ENCODE measurements at places on chromosomes 12 and 14.
A peak's percentile ranks its signal among the peaks of the same experiment; 100 is the strongest.

- no peak for DNase-seq
Measured at GRCh38 chr12:51840966-51841365, 7.6 kb downstream of the FIGNL2 start.

DNA sequence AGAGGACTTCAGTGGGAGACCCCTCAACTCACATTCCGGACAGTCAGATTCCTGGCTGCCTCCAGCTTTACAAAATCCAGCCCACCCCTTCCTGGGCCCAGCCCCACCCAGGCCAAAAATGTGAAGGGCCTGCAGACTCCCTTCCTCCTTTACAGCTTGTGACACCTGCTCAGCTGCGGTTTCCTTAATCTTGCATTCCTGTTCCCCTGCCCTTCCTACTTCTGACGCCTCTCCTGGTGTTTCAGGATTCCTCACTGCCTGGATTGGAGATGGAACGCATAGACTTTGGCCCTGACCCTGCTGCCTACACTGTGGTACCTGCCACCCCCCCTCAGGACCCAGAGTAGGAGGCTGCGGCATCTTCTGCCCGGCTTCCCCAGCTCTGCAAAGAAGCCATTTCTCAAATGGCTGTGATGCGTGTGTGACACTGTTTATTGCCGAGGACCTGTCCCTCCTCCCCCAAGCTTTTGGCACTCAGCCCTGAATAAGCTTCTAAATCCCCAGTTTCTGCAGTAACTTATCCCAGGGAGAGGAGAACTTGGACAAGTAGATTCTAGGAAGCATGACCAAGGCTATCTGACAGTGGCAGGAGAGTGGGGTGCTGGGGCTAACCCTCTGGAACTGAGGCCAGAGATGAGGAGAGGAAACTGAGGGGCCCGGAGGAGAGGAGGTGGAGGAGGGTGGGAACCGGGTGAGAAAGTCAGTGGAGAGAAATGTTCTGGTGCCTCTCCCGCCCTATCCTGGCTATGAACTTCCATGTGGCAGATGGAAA, 24.9 kb upstream of the BCDIN3D start:
- DNase-seq = no peak

DNA sequence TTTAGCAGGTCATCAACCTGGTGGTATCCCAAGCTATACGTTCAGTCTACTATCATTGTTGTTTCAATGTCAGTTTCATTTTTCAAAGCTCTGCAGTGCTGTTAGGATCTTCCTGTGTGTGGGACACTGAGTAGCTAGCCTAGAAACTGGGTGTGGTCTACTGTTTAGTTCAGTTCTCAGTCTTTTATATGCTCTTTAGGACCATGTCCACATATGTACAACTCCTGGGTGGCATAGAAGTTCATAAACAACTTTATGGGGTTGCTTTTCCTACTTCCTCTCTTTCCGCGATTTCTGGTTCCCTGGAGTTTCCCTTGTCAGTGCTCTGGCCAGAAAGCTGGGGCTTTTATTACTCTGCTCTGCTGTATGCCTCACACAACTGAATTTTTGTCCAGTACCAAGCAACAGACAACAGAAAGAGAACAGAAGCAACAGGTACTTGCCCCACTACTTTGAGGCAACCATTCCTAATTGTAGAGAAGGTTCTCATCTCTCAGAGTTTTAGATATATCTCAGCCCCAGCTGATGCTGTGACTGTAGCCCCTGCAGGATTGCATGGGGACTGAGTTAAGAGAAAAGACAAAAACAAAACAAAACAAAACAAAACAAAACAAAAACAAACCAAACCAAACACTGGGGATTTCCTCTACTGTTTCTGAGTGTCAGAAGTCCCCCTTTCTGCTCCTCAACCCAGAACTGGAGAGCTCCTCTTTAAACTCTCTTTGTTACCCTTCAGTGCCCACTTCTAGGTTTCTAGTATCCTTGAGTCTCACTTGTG, 30.3 kb downstream of the MIS18BP1 start:
- no peak for DNase-seq

- no peak for DNase-seq
Measured at GRCh38 chr12:53045696-53046045, 4.2 kb upstream of the TNS2 start.

DNA sequence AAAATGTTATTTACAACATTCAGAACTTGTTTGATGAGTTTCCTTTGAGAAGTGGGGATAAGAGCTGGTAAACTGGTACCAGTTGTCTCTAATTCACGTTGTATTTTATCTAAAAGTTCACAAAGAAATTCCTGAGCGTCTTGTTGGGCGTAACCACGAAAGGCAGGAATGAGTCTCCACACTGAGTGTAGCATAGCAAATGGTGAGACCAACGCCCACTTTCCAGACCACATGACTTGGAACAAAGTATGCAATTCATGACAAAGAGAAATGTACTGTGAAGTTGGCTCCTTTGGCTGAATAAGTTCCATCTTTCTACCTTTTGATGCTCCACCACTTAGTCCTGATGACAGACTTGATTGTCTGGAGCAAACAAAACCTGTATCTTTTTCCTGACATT, 18.4 kb downstream of the USP44 start:
- no peak for DNase-seq

DNA sequence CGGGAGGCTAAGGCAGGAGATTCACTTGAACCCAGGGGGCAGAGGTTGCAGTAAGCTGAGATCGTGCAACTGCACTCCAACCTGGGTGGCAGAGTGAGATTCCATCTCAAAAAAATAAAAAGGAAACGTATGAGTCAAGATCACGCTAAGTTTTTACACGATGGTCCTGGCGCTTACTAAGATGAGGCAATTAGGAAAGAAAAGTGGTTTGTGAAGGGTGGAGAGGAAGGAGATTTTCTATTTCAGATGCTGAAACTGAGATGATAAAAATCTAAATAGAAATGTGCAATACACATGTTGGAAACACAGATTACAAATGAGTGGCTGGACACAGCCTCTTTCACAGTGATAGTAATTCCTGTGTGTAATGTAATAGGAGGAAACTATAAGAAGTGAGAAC, 63.2 kb downstream of the KDM5A start:
- DNase-seq = no peak

DNA sequence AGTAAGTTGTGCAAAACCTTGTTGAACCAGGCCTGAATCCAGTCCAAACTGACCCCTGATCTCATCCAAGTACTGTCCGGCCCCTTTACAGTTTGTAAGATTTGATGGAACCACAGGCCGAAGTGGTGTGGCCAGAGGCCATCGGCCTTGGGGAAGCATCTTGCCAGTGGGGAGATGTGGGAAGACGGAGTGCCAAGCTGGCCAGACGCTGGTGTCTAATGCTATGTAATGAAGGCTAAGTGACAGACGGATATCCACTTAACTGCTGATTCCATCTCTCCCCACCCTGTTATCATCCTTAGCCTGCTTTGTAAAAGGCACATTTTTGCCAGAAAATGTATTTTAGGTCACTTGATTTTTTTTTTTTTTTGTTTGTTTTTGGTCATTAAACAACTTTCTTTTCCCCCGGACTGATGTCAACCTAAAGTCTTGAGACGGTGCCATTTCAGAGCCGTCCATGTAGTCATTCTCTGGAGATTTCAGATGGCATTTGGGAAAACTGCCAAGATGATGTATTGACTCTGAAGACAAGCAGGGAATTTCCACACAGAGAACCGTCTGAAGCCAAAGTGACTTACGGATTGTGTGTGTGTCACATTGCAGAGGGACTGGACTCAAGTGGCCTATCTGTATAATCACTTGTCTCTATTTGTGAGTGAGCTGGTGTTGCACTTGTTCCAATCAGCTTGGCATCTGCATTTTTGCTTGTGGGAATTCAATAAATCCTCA, 86.5 kb upstream of the MANSC4 start:
- DNase-seq = no peak

DNA sequence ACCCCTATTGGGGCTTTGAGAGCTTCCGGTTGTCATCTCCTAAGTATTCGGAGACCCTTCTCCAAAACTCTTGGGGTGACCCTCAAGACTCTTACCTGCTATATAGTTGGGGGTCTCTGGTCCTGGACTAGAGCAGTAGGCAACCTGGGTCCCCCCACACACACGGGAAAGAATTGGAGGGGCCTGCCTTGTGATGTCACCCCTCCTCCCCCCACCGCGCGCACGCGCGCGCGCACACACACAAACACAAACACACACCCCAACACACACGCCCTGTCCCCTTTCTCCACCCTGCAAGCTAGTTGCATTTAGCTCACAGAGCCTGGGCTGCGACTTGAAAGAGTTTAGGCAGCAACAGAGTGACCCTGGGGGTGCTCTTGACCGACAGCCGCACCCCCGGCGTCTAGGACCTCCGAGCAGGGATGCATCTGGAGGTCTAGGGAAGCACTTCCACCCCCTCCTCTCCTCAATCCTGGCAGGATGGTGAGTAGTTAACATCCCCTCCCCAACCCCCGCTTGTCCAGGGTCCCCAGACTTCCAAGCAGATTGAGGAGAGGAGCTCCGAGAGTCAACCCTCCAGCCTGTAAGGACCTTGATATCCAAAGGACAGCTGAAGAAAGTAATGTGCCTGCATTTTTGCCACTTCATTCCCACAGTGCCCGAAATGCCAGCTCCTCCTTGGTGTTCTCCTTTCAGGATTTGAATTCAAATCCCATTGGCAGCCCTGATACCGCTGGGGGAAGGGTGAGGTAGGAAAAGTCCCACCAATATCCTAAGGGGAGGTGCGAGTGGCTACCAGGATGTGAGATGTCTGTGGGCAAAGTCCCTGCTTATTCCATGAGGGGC, 1.4 kb upstream of the DNAJC14 start:
- DNase-seq = peak; percentile 20

GRCh38 chr12:55847033-55847432, 4.3 kb upstream of the MMP19 start:
- no peak for DNase-seq

DNA sequence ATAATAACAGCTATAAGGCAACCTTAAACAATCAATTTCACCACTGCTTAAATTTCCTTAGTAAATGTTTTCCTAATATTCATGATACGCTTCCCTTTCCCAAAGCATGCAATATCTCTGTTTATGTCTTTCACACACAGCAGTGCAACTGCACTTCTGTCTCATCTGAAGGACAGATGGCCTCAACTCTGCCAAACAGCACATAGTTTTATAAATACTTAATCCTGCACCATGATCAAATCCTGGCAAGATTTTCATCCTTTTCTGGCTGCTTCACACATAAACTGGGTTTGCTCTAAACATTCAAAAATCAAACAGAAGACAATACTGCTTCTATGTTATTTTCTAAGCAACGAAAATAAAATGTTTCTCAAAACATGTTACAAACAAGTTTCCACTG, 266.3 kb downstream of the ITPR2 start:
- no peak for DNase-seq

DNA sequence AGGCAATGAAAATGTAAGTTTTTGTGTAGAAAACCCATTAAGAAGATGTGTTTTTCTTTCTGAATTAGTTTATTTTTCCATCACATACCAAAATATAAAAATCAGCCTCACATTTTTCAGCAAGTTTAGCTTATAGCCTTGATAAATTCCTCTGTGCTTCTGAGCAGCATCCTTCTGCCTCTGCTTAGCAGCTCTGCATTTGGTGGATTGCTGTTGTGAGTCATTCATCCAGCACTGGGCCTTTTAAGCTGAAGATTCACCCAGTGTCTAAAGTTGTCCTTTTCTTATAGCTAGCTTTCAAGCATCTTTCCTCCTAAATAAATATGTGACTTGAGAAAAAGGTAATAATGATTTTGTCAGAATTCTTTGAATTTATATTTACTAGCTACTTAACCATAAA, 206.1 kb downstream of the PCNX1 start:
- DNase-seq = no peak

GRCh38 chr14:64217834-64218233, 76.3 kb downstream of the ESR2 start:
- DNase-seq = no peak

GRCh38 chr12:89451841-89452251, 72.8 kb downstream of the GALNT4 start:
- DNase-seq = no peak

GRCh38 chr12:108985750-108986149, 35.1 kb downstream of the SVOP start:
- DNase-seq = no peak

DNA sequence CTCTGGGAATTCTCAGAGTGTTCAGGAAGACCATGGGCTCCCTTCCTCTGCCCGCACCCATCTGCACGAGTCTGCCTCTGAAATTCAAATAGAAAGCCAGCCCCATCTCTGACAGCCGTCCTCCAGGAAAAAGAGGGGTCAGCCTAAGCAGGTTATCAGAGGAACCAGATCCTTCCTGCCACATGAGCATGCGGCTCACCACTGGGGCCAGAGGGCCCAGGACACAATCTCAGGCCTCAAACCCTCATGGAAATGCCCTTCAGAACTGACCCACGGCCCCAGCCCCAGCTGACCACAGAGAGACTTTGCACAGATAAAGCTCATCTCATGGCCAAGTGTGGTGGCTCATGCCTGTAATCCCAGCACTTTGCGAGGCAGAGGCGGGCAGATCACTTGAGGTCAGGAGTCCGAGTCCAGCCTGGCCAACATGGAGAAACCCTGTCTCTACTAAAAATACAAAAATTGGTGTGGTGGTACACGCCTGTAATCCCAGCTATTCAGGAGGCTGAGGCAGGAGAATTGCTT, 23.2 kb downstream of the PXN start:
- no peak for DNase-seq

DNA sequence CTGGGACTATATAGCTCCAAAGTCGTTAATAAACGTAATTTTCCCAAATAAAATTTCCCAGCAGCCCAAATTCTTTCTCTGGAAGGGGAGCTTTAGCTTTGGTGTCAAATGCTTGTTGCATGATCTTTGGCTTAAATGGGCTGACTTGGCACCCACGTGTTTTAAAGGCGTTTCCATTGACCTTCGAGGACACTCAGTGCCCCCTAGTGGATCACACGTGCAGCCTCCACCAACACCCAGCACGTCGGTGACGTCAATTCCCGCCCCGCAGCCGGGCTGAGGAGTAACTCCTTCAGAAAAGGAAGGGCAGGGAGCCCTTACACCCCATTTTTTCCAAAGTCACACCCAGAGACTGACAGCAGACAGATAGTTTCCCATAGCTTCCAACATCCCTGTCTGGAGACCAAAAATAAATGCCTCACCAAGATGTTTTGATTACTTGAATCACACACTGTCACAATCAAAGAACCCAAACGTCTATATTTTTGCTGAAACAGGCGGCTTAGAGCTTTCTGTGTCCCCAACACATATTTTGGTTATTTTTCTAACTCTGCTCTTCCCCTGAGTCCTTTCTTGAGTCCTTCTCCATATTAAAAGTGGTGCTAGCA, 707.9 kb downstream of the AACS start:
- no peak for DNase-seq

DNA sequence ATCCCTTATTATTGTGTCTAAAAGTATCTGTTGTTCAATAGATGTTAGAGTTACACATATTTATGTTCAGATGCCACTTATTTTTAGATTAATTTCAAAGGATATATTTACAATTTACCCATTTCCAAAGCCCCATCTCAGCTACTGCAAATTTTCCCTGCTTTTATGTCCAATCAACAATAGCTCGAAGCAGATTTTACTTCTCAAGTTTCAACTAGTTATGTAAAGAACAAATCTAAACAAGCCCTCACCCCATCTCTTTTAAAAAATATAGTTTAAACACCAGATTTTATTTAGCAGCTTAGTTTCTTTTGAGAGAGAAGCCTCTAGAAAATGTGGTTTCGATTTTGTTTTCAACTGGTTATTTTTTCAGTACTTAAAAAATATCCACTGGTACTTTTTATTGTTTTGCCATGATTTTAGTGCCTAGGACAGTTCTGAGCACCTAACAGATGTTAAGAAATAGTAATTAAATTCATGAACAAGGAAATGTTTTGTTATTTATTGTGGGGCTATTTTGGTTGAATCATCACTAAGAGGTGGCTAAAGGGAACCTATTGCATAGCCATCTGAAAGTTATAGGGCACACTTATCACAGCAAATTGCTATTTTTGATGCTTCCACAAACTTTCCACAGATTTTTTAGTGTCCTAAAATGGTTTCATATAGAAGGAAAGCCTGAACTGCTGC, 96.2 kb upstream of the BMP4 start:
- DNase-seq = no peak
